Ascending aorta (tissue), 2 donors: ENCODE measurements at places on chromosomes 5 and 9.
A peak's percentile ranks its signal among the peaks of the same experiment; 100 is the strongest.

DNA sequence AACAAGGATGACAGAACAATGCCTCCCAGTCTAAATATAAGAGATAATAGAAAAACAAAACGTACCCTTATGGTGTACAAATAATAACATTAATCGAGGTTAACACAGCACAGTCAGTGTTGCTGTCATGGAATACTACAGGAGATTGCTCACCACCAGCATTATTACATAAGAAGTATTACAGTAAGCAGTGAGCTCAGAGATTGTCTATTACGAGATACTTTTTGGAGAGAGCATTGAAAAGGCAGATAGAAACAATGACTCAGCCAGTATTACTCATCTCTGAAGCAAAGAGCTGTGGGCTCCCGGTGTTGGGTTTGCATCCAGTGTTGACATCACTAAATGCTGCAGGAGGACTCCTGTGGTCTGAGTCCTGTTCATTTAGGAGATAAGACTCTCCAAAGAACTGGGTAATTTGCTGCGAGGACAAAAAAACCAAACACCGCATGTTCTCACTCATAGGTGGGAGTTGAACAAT is 191.9 kb upstream of the SEMA6A start:
- DNase-seq, result no peak
- no peaks in the 10 kb centered on the region for H3K4me1 ChIP-seq
- no peak overlapping the region for H3K27ac ChIP-seq
- no peak overlapping the region for H3K4me3 ChIP-seq
- no peaks in the 10 kb centered on the region for H3K36me3 ChIP-seq
- no peaks in the 10 kb centered on the region for H3K27me3 ChIP-seq

GRCh38 chr5:139797335-139797734 is 1.7 kb downstream of the PSD2 start:
- peaks cover 7% of the 10 kb centered on the region for H3K4me1 ChIP-seq
- H3K4me3 ChIP-seq, result no peak overlapping the region
- DNase-seq, result no peak
- no peak overlapping the region for H3K27ac ChIP-seq

- peak overlapping the region; percentile 99 for H3K27ac ChIP-seq
- H3K36me3 ChIP-seq, result peaks cover 3% of the 10 kb centered on the region
- peak overlapping the region; percentile 6 for H3K4me3 ChIP-seq
- DNase-seq, result peak; percentile 53
Observed at GRCh38 chr5:180799194-180799593, 3.4 kb downstream of the MGAT1 start.

GRCh38 chr5:142432961-142433360 is 108.1 kb upstream of the SPRY4 start:
- no peaks in the 10 kb centered on the region for H3K36me3 ChIP-seq
- H3K4me3 ChIP-seq, result no peak overlapping the region
- no peak for DNase-seq
- H3K4me1 ChIP-seq, result no peaks in the 10 kb centered on the region
- no peaks in the 10 kb centered on the region for H3K27me3 ChIP-seq
- no peak overlapping the region for H3K27ac ChIP-seq

DNA sequence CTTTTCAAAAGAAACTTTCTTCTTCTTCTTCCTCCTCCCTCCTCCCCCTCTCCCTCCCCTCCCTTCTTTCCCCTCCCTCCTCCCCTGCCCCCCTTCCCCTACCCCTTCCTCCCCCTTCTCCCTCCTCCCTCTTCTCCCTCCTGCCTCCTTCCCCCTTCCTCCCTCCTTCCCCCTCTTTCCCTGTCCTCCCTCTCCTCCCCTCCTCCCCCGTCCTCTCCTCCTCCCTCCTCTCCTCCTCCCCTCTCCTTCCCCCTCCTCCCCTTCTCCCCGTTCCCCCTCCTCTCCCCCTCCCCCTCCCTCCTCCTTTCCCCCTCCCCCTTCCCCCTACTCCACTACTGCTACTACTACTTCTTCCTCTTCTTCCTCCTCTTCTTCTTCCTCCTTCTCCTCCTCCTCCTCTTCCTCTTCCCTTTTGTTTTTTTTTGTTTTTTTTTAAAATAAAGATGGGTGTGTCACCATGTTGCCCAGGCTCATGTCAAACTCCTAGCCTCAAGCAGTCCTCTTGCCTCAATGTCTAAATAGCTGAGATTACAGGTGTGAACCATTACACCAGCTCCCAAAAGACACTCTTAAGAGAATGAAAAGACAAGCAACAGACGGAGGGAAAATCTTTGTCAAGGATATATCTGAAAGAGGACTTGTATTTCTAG is 87.5 kb downstream of the SCAMP1 start:
- no peak overlapping the region for H3K27ac ChIP-seq
- H3K4me1 ChIP-seq, result no peaks in the 10 kb centered on the region
- DNase-seq, result no peak
- H3K27me3 ChIP-seq, result no peaks in the 10 kb centered on the region

DNA sequence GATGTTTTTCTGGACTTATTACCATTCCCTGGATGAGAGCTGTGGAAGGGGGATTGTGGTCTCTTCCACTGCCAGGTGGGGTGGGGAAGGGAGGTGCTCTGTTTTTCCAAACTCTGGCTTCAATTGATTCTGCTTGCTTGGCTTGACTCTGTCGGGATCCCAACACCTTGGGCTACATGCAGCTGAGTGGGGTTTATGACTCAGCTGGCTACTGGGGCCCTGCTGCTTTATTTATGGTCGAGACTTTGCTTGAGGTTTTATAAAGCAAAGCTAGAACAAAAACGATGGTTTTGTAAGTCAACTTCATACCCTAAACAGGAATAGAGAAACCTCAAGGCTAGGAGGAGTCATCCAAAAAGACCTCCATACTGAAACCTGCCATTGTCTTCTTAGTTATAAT is 76.3 kb downstream of the AOPEP start:
- H3K27me3 ChIP-seq, result no peaks in the 10 kb centered on the region
- H3K4me3 ChIP-seq, result peak overlapping the region; percentile 53
- no peak for DNase-seq
- H3K4me1 ChIP-seq, result peaks cover 75% of the 10 kb centered on the region
- H3K27ac ChIP-seq, result peak overlapping the region; percentile 94
- no peaks in the 10 kb centered on the region for H3K36me3 ChIP-seq

DNA sequence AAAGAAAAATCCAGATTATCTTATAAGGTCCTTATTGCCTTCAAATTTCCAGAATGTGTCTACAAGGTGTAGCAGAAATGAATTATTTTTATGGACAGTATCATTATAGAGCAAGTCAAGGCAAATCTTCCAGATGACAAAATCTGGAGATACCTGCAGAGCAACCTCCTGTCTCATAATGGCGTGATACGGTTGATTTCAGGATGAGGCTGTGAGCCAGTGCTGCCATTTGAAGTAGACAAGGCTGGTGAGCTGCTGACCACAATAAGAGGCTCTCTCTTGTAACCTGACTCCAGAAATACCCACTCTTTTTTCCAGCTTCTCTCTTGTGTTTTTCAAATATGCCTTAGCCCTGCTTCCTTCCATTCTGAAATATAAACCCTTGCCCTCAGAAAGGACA is 108.2 kb downstream of the HTR1A start:
- H3K4me3 ChIP-seq, result no peak overlapping the region
- H3K27ac ChIP-seq, result no peak overlapping the region
- no peak for DNase-seq
- no peaks in the 10 kb centered on the region for H3K27me3 ChIP-seq
- H3K4me1 ChIP-seq, result no peaks in the 10 kb centered on the region
- H3K36me3 ChIP-seq, result no peaks in the 10 kb centered on the region

DNA sequence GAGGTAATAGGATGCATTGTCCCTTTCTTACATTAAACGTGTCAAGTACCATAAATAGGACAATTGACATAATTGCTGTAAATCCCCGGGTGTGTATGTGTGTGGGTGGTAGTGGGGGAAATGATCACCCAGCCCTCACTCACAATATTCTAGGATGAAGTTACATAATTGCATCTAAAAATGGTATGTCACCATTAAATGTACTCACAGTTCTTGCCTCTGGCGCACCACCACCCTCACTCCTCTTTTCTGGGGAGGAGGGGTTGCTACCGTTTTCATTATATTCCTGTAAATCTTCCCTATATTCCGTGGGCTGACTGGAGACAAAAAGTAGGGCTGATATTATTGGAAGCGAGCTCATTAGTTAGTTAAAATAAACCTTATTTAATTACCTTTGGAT is 563.8 kb downstream of the TLR4 start:
- no peaks in the 10 kb centered on the region for H3K27me3 ChIP-seq
- DNase-seq, result no peak
- no peaks in the 10 kb centered on the region for H3K36me3 ChIP-seq
- H3K4me1 ChIP-seq, result no peaks in the 10 kb centered on the region
